ENCODE measurements at places on chromosomes 6 and 20.

GRCh38 chr6:118316796-118317384 lies 231.2 kb upstream of the PLN start:
- DNase-seq, result no peak

GRCh38 chr6:162032620-162033019 lies 694.9 kb downstream of the PRKN start:
- no peak for DNase-seq

DNA sequence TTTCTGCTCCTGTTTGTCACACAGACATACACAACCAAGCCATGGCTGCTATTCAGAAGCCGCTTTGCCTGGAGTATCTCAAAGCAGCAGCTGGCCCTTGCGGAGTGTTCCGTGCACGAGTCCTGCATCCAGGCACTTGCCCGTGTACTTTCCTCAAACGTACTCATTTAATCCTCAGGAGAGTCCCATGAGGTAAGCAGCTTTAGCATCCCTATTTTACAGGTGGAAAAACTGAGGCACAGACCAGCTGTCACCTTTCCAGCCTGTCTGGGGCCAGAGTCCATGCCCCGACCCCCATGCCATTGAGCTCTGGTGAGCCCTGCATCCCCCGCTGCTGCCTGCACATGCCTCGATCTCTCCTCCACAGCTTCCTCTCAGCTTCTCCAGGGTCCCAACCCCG lies 130.0 kb downstream of the ERMARD start:
- no peak for DNase-seq

DNA sequence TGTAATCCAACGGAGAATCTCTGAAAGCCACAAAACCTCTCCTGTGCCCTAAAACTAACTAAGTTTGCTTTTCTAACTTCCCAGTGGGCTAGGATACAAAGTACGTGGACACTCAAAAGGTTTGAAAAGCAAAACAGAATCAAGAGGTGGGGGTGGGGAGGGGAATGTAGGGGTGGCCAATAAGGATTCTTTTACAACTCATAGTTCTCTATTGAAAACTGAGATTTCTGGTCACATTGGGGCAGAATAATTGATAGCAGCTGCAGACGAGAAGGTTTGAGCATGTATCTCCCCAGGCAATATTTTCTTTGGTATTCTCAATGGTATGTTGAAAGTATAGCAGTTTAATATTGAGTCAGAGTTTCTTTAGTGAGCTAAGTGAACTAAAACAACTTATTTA lies 376.7 kb upstream of the CITED2 start:
- DNase-seq, result no peak

- DNase-seq, result no peak
Measured at GRCh38 chr6:140354296-140354695, 979.8 kb upstream of the CITED2 start.

DNA sequence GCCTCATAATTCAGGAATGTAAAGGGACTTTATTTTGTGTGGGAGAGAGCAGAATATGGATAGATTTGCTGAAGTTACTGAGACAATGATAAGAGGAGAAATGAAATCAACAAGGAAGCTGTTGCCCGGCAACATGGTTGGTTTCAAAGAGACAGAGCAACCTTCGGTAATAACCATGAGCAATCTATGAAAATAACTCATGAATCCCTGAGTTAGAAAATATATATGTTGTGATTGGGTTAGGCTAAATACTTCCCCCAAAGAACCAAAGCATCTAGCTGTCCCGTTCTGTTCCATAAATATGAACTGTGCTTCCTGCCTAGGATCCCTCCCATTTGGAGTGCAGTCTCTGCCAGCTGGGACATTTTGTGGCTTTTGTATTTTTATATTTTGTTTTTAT lies 23.1 kb downstream of the SERPINB1 start:
- DNase-seq, result no peak

- DNase-seq, result no peak
Measured at GRCh38 chr6:36229223-36229622, 32.7 kb downstream of the BRPF3 start.

- DNase-seq, result no peak
Measured at GRCh38 chr6:16343593-16343992, 105.2 kb downstream of the GMPR start.

DNA sequence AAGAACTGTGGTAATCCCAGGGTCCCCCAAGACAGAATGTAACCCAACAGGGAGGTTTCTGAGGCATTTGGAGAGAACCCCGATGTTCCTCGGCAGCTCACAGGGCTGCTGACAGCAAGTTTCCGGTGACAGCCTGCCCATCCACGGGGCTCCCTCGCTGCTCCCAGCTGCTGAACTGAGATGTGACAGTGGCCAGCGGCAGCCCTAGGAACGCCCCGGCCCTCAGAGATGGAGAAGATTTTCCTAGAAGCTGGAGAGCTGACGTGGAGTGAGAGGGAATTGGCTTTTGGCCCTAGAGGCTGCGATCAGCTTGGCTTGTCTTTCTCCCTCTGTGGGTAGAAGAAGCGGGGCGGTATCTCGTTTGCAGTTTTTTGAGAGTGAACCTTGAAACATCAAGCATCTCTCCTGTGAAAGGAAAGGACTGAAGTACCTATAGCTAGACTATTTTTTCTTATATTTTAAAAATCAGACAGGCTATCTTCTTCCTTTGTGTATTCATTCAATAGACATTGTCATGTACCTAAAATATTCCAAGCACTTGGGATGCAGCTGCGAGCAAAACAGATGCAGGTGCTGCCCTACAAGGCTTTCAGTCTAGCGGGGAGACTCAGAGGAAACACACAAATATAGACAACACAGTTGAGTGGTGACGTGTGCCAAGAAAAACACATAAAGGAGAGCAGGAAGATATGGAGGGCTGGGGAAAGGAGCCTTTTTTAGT lies 28.4 kb upstream of the NFATC2 start:
- no peak for DNase-seq

DNA sequence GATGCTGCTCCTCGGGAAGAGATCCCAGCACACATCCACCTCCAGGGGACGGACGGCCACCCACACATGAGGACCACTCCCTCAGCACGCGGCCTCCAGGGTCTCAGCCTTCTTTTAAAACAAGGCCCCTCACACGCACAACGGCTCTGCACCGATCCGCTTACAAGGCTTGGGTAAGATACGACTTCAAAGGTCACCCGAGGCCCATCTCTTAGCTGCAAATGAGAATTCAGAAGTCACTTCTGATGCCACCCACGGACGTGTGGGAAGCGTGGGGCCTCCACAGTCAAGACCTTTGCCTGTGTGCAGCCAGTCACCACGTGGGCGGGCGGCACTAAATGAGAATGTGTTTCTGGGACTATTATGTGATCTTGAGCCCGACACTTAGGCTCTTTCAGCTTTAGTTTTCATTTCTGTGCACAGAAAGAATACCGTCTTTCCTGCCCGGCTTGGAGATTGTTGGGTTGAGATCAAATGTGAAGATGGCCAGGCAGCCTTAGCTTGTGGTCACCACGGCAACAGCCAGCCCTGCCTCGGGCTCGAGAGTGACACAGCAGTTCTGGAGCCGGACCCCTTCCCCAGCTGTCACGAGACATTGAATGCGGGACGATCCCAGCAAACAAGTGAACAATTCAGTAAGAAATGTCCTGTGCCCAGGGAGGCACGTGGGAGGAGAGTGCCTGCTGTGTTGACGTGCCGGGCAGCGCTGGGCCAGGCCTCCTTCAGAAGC lies 91.6 kb downstream of the RAMACL start:
- DNase-seq, result no peak

DNA sequence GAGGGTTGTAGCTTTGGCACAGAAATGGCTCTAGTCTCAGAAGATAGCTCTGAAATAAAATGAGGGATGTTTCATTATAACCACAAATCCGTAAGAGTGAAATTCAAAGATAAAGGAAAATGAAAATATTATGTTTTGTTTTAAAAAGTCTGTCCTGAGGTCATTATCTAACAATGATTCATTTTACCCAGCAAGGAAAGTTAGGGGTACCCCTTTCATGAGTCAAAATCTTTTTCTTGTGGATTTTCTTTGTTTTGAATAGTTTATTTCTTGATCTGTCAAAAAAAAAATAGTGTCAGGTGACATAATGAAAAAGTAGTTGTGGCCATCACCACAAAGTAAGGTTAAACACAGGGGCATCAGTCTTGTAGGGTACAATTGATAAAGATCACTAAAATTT lies 59.7 kb upstream of the MYB start:
- DNase-seq, result no peak

DNA sequence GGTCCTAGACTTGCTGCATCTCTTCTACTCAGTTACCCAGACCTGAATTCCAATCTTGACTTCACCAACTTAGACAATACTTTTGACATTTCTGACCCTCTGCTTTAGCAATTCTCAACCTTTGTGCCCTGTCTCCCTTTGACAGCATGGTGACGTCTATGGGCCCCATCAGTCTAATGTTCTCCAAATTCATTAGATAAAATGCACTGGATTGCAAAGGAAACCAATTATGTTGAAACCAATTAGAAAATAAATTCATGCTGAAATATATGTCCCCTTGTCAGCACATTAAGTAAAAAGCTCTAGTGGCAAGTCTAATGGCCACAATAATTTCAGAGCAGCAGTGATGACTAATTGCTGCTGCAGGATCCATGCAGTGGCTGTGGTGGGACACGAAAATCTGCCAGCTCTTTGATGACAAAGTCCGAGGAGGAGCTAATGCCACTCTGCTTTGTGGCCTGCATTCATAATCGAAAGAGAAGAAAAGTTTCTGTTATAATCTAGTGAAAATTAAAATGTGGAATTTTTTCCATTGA lies 64.0 kb downstream of the BFSP1 start:
- DNase-seq, result no peak

GRCh38 chr6:7846966-7847818 lies 63.4 kb downstream of the TXNDC5 start:
- DNase-seq, result no peak

DNA sequence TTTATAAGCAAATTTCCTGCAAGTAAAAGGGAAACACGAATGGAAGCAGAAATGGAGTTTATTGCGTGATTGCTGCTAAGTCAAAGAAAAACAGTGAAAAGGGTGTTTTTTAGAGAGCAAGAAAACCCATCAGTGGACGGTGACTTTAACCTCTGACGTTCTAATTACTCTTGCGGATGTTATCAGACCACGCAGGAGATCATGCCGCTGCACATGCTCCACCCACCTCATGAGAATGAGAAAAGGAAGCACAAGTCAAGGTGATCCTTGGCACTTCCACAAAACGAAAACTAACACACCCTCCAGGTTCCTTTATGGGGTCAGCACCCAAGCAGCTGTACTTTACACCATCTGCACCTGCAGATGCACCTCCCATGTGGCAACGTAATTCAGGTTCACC lies 45.0 kb downstream of the LYRM4 start:
- DNase-seq, result no peak

DNA sequence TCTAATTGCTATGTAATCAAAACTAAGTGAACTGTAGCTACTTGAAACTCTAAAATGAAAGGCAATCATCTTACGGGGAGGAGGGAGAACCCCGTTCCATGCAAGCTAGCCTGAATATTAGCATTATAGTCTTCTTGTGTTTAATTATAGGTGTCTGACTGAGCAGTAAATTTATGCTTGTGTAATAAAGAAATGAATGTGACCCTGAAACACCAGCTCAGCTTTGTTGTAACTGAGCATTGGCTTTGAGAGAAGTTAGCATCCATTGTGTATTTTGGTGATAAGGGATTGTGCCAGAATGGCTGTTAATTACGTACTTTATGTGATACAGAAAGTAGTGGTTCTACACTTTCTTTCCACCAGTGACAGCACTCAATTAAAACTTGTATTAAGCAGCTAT lies 86.9 kb downstream of the QKI start:
- no peak for DNase-seq

GRCh38 chr6:92820601-92821000 lies 598.8 kb downstream of the EPHA7 start:
- no peak for DNase-seq

DNA sequence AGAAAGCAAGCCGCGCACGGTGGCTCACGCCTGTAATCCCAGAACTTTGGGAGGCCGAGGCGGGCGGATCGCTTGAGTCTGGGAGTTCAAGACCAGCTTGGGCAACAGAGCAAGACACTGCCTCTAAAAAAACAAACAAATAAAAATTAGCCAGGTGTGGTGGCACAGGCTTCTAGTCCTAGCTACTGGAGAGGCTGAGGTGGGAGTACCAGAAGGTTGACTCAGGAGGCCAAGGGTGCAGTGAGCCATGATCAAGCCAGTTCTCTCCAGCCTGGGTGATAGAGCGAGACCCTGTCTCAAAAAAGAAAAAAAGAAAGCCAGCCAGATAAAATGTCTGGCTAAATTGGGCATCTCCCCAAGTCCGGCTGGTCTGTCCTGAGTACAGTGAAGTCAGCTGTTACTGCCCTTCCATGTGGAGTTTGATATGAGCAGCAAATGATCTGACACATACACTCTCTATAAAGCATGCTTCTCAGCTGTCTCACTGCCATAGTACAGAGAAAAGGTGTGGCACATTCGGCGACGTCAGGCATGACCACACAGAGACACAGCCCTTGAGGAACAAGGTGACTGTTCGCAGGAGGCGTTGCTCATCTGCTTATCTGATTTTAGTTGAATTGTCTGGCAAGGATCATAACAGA lies 13.0 kb downstream of the CD83 start:
- DNase-seq, result no peak

DNA sequence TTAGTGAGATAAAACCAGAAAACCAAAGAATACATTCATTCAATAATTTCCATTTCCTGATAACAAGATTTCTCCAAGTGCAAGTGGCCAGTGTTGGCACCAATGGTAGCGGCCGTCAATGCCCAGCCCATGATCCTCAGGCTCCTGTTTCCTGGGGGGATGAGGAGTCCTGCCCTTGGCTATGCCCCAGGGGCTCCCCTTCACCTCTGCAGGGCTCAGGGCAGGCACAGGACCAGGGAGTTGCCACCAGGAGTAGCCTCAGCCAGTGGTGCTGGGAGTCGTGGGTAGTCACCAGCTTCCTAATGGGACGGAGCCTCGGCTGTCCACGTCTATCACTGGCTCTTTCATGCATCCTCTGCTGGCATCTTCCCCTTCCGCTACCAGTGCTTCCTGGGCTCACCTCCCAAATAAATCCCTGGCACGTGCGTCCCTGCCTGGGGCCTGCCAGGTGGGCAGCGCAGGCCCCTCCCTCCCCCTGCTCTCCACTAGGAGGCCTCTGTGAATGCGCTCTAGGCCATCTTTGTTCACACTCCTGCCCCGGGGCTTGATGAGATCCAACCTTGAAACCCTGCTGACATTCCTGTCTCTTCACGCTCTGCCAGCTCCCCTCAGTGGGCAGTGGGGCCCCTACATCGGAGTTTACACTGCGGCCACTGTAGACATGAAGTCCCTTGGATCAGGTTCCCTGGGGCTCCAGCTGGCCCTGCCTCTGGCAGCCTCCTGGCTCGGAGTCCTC lies 215.7 kb downstream of the SYNDIG1 start:
- no peak for DNase-seq

- DNase-seq, result no peak
Measured at GRCh38 chr6:135592276-135592675, 94.7 kb upstream of the AHI1 start.

Data from activated CD4-positive, CD25-positive, alpha-beta regulatory T cell (primary cell).